ENCODE measurements at places on chromosomes 7 and 10. TPM values are rescaled to one million over a fixed set of nuclear protein-coding genes. Genes with fewer than 3 reads are reported as not detected.

GRCh38 chr7:114715907-114716306, 206.0 kb upstream of the MDFIC start:
- no peak for DNase-seq

DNA sequence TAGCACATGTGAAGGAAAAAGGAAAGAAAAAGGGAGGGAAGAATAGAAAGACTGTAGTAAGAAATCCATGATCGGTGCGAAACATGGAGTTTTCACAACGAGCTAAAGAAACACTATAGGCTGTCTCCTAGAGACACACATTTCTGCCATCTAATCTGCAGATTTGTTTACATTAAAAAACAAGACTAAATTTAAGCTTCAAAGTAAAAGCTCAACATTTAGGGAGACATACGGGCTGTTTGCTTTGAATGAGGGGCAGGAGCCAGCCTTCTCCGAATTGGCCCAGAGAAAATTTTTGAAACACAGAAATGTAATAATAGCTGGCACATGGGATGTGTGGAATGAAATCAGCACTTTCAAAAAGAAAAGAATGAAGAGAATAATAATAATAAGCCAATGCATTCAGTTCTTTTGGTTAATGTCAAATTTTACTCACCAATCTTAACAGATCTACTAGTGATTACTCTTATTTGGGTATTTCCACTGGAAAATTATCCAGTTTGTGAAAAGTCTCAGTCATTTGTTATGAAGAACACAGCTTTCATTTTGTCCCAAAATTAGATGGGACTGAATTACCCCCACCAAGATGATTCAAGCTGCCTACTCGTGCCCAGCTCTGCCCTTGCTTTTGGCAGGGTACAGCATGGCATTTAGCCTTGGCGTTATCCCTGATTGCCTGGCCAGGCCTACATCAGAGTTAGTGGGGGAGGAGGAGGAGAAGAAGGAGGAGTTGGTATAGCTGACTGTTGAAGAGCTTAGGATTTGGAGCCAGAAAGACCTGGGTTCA, 47.1 kb downstream of the MTURN start:
- DNase-seq: no peak

Gene CACNB2
- 1.6 TPM for total RNA-seq

Gene MAGI2
- total RNA-seq: 0.11 TPM

DNA sequence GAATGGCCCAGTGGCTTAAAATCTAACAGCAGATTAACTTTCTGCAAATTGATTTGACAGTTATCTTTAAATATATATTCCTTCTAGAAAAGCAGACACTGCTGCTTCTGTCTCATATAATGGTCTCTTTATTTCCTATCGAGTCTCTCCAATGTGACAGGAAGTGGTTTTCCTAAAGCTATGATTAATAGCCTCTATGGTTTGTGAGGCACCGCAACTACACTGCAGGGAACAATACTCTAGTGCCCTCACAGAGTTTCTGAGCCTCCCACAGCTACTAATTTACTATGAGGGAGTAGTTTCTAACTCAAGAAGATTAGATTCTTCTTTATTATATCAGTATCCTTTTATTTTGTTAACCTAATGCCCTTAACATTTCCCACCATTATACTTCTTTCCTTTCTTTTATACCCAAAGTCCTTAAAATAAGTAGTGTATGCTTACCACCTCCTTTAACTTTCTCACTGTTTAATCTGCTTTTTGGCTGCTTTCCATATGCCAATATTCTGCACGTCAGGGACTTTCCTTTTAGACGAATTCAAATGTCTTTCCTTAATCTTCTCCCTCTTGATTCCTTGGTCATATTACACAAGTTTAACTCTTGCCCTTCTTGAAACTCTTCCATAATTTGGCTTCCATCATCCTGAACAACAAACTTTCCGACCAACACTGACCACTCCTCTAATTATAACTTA, 23.8 kb upstream of the AHR start:
- DNase-seq: no peak

DNA sequence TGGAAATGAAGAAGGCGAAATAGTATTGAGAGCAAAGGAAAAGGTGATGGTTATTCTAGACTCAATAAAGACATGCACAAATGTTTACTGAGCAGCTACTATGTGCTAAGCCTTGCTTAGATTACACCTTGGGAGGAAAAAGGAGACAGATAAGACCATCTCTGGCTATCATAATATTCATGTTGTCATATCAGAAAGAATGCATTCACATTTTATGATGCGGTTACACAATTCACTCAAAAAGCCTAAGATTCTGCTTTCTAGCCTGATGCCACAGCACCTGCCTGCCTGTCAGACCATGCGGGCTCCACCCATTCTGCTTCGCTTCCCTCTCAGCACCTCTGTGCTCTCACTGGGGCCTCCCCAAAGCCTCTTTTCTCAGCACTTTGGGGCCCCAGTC, 100.9 kb downstream of the JCAD start:
- DNase-seq: no peak

GRCh38 chr7:116423499-116423898, 76.0 kb upstream of the CAV2 start:
- no peak for DNase-seq

Gene GTF2IRD2
- 10.0 TPM for total RNA-seq

GRCh38 chr7:35720849-35721248, 25.9 kb upstream of the HERPUD2 start:
- DNase-seq: no peak

GRCh38 chr7:53800746-53801145, 741.4 kb upstream of the VSTM2A start:
- DNase-seq: no peak
